ENCODE measurements at places on chromosomes 6 and 20. TPM values are rescaled to one million over a fixed set of nuclear protein-coding genes. Genes with fewer than 3 reads are reported as not detected.

GRCh38 chr6:11423072-11423471 is 114.5 kb upstream of the TMEM170B start:
- no peak for DNase-seq

DNA sequence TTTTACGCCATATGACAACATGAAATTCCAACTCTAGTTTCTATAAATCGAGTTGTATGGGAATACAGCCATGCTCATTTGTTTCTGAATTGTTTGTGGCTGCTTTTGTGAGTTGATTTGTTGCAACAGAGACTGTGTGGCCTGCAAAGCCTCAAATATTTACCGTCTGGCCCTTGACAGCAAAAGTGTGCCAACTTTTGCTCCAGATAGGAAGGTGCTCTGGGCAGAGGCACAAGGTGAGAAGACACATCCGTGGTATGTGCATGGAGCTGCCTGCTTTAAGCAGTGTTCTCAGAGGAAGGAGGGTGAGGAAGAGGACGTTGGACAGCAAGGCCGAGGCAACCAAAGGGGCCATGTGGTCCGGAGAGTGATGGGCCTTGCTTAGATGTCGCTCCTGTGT is 57.4 kb downstream of the IYD start:
- DNase-seq = no peak

DNA sequence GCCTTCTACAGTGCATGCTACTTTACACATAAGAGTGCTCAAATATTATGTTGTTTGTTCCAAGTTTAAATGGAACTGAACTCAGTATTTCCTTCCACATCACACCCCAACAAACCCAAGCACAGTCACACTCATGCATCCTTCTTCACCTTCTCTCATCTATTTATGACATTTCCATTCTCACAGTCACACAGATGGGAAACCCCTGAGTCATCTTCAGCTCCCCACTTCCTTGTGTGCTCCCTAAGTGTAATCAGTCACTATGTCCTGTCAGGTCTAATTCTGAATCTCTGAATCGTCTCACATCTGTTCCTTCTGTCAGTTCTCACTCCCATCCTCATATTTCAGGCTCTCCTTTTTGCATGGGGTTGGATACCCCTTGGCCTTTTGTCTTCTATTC is 96.0 kb downstream of the RIMS1 start:
- DNase-seq = no peak

- DNase-seq = peak; percentile 83
Observed at GRCh38 chr6:109073344-109074132, 21.1 kb downstream of the SESN1 start.

- DNase-seq = no peak
Observed at GRCh38 chr6:35160642-35161041, 19.5 kb upstream of the TCP11 start.

GRCh38 chr20:43420192-43420591 is 37.5 kb upstream of the SRSF6 start:
- DNase-seq = no peak

DNA sequence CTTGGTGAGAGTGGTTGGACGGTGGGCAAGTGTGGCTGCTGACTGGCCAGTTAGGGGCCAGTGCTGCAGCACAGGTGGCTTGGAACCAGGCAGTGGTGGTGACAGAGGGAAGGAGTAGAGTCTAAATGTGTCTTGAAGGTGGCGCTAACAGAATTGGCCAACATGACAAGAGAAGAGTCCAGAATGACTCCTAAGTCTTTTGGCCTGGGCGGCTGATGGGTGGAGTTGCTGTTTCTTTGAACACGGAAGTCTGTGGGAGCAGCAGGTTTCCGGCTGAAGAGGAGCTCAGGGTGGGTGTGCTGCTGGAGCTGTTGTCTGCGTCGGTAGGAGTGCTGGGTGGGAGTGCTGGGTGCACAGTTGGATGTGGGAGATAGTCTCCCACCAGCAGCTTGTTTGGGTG is 10.1 kb downstream of the LSM14B start:
- DNase-seq = no peak

DNA sequence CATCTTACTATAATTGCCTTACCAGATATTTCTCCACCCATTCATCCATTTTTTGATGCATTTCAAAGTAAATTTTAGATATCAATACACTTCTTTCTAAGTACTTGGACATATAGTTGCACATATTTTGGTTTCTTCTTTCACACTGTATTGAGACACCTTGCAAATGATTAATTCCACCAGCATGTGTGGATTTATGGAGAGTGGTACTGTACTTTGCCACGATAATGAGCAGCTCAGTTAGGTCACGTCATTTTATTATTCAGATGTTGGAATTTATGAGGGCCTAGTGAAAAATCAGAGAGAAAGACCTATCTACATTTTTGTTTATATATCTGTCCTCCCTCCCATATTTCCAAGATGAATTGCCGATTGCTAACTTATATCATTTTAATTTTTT is 5.3 kb downstream of the NFYA start:
- no peak for DNase-seq

DNA sequence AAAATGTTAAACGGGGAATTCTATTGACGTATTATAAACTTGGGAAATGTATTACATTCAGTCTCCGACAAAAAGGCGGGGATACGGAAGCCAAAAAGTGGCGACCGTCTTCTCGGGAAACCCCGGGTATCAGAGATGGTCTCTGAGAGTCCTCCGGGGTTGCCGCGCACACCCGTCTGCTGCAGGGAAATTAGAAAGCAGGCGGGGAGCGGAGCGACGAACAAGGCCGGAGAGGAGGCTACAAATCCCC is 1.5 kb downstream of the SALL4 start:
- no peak for DNase-seq

- DNase-seq = no peak
Observed at GRCh38 chr20:32675223-32675975, 1.7 kb upstream of the C20orf203 start.

- no peak for DNase-seq
Observed at GRCh38 chr6:25320459-25320858, 41.3 kb downstream of the CARMIL1 start.

DNA sequence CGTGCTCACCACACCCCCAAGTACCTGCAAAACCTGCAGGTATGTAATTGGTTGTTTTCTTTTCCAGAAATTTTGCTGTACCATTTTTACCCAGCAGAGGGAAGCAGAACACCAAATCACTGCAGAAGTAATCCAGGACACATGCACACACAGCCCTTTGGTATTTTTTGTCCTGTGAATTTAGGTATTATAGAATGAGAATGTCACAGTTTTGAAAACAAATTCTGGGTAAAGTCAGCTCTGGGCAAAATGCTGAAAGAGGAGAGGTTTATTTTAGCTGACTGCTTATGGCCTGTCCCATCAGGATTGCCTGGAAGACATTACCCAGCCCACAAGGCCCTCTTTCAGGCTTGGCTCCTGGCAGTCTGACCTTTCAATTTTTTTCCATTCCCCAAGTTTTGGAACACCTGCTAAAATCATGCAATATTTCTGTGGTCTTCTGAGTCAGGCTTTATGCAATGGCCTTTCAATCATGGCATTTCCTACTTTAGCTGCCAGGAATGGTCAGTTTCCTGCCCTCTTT is 3.5 kb upstream of the EFHC1 start:
- peak; percentile 19 for DNase-seq

- DNase-seq = no peak
Observed at GRCh38 chr20:10217721-10218410, 764 bp upstream of the SNAP25 start.

- DNase-seq = no peak
Observed at GRCh38 chr6:6703699-6704098, 115.2 kb downstream of the LY86 start.

GRCh38 chr6:35609588-35609987 is 79.1 kb downstream of the FKBP5 start:
- DNase-seq = no peak

GRCh38 chr6:139175389-139175948 is 40.6 kb downstream of the HECA start:
- no peak for DNase-seq

GRCh38 chr6:157821342-157822033 is 1.6 kb upstream of the SNX9 start:
- DNase-seq = no peak

DNA sequence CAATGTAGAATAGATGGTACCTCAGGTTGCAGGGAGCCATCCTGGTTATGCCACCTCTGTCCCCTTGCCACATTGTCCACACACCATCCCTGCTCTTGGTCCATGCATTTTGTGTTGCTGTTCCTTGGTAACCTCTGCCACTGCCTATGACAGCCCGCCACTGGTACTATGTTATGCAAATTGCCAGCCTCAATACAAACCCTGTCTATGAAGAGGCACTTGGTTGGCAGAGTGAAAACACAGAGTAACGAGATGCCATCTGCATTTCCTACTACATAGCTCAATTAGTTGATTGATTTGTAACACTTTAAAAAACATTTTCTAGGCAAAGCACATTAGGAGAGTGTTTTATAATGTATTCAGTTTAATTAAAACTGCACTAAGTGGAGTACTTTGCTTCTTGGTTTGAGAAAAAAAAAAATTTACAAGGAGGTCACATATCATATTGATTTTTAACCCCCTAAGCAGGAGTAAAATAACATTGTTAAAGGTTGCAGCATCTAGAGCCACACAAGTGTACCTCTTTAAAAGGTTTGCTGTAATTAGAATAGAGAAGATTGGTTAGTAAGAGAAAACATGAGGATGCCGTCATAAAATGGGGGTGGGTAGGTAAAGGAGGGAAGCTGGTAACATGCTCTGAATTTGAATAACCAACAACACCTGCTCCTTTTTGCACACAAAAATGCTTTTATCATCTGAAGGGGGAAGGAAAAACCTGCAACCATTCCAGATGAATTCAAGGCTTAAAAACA is 817.1 kb downstream of the KIF16B start:
- no peak for DNase-seq

DNA sequence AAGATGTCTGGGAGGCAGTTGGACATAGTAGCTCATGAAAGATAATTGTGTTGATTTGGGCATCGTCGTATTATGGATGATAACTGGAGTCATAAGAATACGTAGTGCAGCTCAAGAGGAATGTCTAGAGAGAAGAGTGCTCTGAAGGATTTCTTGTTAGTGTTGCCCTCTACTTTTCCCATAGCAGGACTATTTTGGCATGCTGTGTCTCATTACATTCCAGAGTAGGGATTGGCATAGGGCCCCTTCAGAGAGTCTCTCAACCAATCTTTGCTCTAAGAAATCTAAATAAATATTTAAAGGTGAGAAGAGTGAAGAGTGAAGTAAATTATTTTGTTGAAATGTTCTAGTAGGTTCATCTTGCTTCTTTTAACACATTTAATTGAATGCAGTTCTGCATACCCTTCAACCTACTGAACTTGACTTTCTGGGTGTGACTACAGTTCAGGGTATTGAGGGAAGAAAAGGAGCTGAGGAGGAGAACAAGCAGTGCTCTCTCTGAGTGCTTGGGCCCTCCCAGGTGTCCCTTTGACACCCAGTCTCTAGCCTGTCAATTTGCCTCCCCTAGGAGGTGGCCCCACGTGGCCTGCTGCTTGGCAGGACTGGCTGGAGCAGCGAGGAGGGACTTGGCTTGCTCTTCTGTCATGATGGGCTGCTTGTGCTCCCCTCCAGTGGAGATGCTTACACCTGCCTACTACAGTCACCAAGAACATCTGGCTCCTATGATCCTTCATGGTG is 33.3 kb downstream of the SOBP start:
- no peak for DNase-seq

- DNase-seq = no peak
Observed at GRCh38 chr6:21048047-21048446, 513.8 kb downstream of the CDKAL1 start.

DNA sequence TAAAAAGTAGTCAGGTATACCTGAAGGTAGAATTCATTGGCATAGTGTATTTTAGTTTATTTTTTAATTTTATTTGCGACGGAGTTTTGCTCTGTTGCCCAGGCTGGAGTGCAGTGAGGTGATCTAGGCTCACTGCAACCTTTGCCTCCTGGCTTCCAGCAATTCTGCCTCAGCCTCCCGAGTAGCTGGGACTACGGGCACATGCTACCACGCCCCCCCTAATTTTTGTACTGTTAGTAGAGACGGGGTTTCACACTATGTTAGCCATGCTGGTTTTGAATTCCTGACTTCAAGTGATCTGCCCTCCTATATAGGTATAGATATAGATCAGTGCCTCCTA is 102.8 kb upstream of the PRSS16 start:
- DNase-seq = peak; percentile 28

GRCh38 chr6:119205911-119206618 is 127.6 kb upstream of the FAM184A start:
- no peak for DNase-seq

- DNase-seq = no peak
Observed at GRCh38 chr6:97456070-97456469, 173.1 kb upstream of the MMS22L start.

DNA sequence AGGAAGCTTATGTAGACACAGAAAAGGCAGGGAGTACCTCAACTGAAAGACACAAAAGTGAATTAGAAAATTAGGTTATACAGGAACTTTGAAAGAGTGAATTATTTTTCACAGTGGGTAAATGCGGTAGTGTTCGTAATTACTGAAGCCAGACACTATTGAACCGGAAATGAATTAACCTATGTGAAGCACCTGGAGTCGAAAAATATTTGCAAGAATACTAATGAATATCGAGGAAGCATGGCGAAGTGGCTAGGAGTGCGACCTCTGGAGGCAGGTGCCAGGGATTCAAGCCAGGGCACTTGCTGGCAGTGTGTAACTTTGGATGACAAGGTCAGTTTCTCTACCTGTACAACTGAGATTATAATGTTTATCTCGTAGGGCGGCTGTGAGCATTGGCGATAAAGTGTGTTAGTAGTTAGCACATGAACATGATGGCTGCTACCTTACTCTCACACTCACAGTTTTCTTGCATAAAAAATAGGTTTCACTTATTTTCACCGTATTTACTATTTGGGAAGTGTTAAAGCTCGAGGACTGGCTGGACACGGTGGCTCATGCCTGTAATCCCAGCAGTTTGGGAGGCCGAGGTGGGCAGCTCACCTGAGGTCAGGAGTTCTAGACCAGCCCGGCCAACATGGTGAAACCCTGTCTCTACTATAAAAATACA is 567 bp upstream of the SLC18B1 start:
- DNase-seq = peak; percentile 78

- no peak for DNase-seq
Observed at GRCh38 chr20:46749147-46749546, 39.7 kb downstream of the SLC2A10 start.

TRERF1 gene
- total RNA-seq = 1.3 TPM

SLC18B1 gene
- total RNA-seq = 15.2 TPM

GZF1 gene
- total RNA-seq = 31.8 TPM

HCK gene
- not detected for total RNA-seq

AIF1 gene
- total RNA-seq = not detected

TAGAP gene
- 5.2 TPM for total RNA-seq

OR2B3 gene
- not detected for total RNA-seq

LRRC73 gene
- total RNA-seq = not detected

SIRPA gene
- total RNA-seq = 0.93 TPM

COL9A1 gene
- total RNA-seq = 4.8 TPM

MTFR2 gene
- total RNA-seq = 9.4 TPM

ARFGEF3 gene
- 8.8 TPM for total RNA-seq

NUP43 gene
- 72.3 TPM for total RNA-seq
